ENCODE measurements at places on chromosomes 1 and 21. TPM values are rescaled to one million over a fixed set of nuclear protein-coding genes. Genes with fewer than 3 reads are reported as not detected.

DNA sequence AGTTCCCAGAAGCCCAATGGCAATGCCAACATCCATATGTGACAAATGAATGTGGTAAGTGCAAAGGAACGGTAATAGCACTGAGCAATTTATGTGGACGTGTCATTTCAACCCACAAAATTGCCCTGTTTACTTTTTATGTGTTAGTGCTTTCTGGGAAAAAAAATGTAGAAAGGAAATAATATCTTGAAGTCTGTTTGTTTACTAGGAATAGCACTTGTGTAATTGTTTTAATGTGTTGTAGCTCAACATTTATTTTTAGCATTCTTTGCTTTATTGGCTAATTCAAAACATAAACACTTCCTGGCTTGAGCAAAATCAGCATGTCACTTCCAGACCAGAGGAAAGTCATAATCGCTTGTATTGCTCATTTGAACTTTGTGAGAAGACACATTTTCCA is 224.8 kb upstream of the KCNK2 start:
- DNase-seq = no peak

DNA sequence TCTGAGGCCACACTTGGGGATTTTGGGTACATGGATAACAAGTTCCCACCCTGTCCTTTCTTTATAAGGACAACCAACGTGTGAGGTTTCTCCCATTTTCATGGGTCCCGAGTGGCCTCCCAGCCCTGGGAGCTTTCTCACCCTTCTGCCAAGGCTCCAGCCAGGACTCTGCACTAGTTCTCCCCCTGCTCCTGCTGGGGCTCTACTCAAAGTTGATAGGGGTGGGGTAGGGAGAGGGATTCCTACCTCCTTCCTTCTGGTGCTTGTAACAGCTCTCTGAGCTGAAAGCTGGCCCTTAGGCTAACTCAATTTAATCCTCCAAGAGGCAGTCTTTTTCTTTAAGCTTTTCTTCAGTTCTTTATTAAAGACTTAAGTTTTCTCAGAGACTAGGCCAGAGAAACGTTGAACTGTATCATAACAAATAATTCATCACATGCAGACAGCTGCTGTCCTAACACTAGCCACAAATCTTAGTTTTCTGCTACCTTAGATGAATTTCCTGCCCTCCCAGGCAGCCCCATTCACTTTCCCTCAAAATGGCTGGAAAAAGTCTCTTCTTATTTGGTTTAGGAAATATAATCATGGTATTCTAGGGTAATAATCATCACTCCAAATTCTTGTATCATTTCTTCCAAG is 22.4 kb upstream of the DR1 start:
- no peak for DNase-seq

- DNase-seq = no peak
These were observed 353.0 kb downstream of the NPHP4 start for GRCh38 chr1:5639106-5639722.

DNA sequence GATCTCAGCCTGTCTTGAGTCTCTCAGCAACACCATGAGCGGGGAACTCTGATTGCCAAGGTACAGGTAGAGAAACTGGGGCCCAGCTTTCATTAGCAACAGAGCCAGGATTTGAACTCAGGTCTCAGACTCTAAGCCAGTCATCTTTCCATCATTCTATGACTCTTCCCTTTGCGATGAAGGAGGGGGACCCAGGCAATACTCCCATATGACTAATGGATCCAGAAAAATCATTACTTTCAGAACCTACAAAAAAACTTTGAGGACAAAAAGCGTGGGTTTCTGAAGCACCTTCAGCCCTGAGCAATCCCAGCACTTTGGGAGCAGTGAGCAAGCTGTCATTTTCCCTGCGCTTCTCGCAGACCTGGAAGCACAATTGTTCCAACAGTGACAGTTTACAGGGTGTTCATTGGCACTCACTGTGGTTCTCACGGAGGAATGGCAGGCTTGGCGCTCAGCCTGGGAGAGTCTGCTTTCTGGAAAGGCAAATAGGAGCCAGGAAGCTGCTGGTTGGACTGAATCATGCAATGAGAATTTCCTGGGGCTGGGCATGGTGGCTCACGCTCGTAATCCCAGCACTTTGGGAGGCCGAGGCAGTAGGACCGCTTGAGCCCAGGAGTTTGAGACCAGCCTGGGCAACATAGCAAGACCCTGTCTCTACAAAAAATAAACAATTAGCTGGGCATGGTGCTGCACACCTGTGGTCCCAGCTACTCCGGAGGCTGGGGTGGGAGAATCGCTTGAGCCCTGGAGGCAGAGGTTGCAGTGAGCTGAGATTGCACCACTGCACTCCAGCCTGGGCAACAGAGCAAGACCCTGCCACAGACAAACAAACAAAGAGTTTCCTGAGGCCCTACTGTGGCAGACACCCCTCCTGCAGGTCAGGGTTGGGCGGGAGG is 40.1 kb downstream of the SLC2A7 start:
- DNase-seq = peak; percentile 57

DNA sequence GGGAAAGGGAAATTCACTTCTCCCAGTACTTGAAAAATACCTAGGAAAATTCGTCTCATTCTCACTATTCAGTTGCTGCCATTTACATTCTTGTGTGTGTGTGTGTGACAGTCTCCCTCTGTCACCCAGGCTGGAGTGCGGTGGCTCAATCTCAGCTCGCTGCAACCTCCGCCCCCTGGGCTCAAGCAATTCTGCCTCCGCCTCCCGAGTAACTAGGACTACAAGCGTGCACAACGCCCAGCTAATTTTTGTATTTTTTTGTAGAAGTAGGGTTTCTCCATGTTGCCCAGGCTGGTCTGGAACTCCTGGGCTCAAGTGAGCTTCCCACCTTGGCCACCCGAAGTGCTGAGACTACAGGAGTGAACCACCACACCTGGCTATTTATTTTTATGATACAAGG is 1.2 kb downstream of the SNAPIN start:
- DNase-seq = no peak

GRCh38 chr1:81351864-81352263 is 448.9 kb upstream of the ADGRL2 start:
- DNase-seq = no peak

GRCh38 chr1:165637427-165637826 is 6.4 kb downstream of the MGST3 start:
- DNase-seq = no peak

DNA sequence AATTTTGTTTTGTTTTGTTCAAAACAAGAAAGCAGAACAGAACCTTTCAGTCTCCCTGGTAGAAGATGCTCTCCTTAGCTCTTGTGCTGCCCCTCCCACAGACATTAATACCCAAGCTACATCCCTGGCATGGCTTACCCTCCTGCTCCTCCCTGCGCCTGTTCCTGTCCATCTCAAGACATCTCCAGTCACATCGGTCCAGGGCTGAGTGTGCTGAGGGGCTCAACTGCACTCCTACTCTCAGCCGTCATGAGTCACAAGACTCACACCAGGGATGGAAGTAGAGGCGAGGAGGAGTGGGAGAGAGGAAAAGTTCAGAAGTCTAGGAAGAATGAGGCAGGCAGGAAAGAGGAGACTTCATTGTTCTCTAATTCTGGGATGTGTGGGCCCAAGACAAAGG is 9.2 kb upstream of the TACSTD2 start:
- no peak for DNase-seq

DNA sequence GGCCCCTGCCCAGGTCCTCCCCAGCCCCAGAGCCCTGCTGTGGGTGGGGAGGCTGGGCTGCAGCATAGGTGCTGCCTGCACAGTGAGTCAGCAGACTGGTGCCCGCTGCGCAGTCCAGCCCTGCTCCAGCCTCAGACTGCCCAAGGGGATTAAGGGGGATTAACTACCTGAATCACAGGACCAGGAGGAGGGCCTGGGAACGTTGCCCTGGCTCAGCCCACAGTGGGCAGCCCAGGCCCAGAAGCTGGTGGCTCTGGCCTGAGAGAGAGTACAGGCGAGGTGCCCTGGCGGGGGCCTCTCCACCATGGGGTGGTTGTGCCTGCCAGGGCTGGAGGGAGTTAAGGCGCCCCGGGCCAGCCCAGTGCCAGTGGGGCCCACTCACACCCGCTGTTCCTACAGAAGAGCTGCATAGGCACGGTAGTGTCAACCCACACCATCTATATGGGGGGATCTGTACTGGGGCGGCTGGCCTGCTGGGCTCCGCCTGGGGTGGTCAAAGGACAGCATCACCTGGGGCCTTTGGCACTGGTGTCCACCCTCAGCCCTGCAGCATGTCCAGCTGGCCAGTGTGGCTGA is 2.3 kb downstream of the OBSCN start:
- DNase-seq = no peak

DNA sequence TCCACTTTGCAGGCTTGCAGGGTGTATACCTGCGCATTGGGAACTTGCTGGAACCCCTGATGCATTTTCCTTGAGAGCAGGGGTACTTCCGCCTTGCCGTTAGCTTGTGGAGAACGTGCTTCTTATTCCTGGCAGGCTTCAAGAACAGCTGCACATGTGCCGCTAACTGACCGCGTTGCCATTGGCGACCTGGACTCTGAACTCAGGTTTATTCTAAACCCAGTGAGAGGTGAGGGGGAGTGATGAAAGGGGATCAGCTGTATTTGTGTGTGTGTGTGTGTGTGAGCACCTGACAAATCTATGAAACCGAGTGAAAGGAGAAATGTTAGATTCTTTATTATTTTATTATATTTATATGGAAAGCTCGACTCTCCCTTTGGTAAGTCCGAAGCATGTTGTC is 128.6 kb downstream of the HUNK start:
- no peak for DNase-seq

GRCh38 chr1:25819491-25820246 is at the start of gene MTFR1L:
Gene MTFR1L, plus strand, starts transcription at chr1:25819954. Its CDS starts 3,151 bp downstream, at chr1:25823105.
- DNase-seq = no peak

DNA sequence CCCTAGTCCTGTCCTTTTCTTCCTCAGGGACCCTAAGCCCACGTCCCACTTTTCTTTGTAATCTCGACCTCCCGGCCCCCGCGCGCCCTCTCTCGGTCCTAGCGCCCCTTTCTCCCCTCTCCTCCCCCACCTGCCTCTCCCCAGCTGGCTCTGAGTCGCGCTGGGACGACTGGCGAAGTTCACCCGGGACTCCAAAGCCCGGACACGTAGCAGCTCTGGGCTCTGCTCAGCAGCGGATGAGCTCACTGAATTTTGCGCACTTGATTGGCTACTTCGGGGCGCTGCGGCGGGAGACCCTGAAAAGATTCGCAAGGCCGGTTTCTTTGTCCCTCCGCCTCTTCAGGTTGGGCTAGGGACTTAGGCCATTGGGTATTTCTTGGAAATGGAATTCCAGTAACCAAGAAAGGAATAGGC is 16.3 kb upstream of the ACKR1 start:
- no peak for DNase-seq

DNA sequence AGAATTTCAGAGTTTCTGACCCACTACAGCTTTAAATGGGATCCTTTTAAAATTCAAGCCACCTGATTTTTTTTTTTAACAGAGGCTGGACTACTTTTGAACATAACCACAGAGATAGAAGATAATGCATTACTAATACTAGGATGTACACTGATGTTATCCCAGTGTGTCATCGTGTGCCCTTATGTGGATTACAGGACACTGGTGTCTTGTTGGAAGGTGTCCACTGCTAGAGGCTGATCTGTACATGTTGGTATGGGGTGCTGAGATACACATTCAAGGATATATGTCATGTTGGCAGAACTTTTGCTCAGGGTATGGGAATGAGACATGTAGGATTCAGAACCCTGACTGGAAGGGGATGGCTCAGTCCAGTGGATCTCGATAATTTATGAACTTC is 56.3 kb downstream of the INAVA start:
- DNase-seq = no peak

DNA sequence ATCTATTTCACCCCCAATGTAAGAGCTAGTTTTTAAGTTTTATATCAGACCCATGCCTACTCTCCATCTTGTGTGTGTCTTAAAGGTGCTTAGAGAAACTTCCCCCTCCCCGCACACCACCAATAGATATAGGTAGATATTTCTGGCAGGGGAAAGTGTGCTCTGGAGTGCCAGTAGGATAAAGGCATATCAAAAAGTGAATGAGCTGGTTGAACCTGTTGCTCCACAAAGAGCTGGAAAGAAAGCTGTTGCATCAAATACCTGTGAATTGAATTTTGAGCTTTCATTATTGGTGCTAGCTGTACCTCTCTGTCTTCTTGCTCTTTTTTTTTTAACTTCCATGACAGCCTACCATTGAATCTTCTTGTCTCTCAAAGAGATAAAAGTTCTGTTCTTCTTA is 32.8 kb downstream of the ARID1A start:
- DNase-seq = no peak

DNA sequence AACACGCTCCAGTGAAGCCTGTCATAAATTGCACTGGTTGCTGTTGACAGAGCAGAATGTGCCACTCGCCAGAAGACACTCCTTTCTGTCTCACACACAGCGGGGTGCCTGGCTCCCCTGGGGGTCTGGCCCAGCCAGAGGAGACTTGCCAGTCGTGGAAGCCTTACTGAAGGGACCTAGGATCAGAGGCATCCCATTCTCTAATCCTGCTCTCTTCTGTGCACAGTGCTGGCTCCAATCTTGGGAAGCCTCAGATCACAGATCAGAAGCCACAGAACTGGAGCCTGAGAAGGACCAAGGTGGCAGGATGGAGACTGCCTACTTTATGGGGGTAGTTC is 1.4 kb downstream of the SLC9A1 start:
- no peak for DNase-seq

DNA sequence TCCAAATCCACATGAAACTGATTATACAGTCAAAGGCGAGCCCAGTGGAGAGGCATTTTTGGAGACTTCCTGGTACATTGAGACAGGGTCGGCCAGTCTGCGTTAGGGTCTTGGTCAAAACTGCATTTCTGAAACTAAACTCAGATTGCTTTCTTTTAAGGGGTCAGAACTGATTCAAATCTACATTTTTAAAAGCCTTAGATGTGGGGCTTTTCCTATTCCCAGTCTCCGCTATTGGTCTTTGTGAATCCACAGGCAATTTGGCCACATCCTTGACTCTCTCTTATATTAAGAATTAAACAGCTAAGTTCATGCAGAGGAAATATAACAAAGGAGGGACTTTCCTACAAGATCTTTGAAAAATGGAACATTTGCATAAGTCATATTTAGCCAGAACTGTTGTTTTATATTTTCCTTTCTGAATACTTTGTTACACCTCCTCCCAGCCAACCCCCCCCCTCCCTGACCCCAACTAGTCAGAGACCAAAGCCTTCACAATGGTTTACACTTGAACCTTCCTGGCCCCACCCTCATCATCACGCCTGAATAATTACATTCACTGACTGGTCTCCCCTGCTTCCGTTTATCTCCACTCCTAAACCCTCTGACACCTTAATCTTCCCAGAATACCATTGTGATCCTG is 30.9 kb downstream of the SELL start:
- DNase-seq = no peak

- no peak for DNase-seq
These were observed 257.3 kb downstream of the PTBP2 start for GRCh38 chr1:96978901-96979300.

GRCh38 chr1:204578867-204579664 is 62.9 kb downstream of the MDM4 start:
- DNase-seq = no peak

Gene VWA5B1
- not detected for total RNA-seq

Gene RXRG
- 2.8 TPM for total RNA-seq

Gene RIPPLY3
- total RNA-seq = not detected

Gene IL12RB2
- 3.1 TPM for total RNA-seq

Gene DENND2C
- 2.0 TPM for total RNA-seq

Gene TXLNA
- total RNA-seq = 89.5 TPM

Gene SMIM1
- 2.6 TPM for total RNA-seq

Gene ANGPTL3
- not detected for total RNA-seq

Gene SH2D1B
- 0.68 TPM for total RNA-seq

Measured in thoracic aorta (tissue), 2 donors.